ENCODE measurements at places on chromosomes 13 and 19. TPM values are rescaled to one million over a fixed set of nuclear protein-coding genes. Genes with fewer than 3 reads are reported as not detected.

The EPSTI1 gene
- 19.8 TPM for total RNA-seq

The PRSS57 gene
- total RNA-seq, result not detected

The JSRP1 gene
- total RNA-seq, result 0.81 TPM

The PABPC3 gene
- 1.3 TPM for total RNA-seq

The CARS2 gene
- total RNA-seq, result 44.2 TPM

The SACS gene
- total RNA-seq, result 26.1 TPM

The PSG1 gene
- not detected for total RNA-seq

The ZNF724 gene
- total RNA-seq, result 12.9 TPM

The PSG7 gene
- total RNA-seq, result not detected

The POLD1 gene
- 224 TPM for total RNA-seq

The KLK12 gene
- total RNA-seq, result not detected

The ZNF285 gene
- total RNA-seq, result 0.67 TPM

The APOC4 gene
- total RNA-seq, result not detected

The ZNF586 gene
- total RNA-seq, result 14.9 TPM

The DDA1 gene
- total RNA-seq, result 28.6 TPM

The FFAR1 gene
- not detected for total RNA-seq

The ADGRE2 gene
- 0.45 TPM for total RNA-seq

GRCh38 chr13:73880365-73880764 lies 253.8 kb downstream of the KLF12 start:
- no peak for DNase-seq

- DNase-seq, result peak; percentile 63
These were observed 31.4 kb upstream of the MTIF3 start for GRCh38 chr13:27481766-27482165.

DNA sequence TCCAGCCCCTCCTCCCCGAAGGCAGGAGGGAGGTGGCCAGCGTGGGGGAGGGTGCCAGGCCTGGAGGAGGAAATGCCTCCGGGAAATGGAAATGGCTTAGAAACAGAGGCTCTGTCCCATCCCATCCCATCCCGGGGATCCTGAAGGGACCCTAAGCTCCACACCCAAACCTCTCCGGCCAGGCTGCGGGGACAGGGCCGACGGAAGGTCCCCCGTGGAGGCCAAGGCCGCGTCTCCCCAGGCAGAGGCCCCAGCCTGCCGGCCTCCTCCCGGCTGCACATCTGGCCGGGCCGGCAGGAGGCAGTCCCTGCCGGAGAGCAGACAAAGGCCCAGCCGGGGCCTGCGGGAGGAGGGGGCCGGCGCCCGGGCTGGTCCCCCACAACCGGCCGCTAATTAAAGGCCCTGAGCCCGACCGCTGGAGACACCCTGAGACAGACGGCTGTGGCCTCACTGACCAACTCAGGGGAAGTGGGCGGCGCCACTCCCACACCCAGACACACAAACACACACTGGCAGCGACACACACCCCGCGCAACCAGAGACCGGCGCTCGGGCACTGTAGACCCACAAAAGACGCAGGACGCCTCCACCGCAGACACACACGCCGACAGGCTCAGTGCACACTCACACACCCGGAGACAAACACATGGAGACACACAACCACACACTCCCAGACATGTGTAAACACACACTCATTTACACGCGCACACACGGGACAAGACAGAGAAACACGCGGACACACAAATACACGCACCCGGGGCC lies 1.1 kb downstream of the ADAMTS10 start:
- DNase-seq, result peak; percentile 35

GRCh38 chr19:6021878-6022569 lies 44.1 kb upstream of the RANBP3 start:
- peak; percentile 93 for DNase-seq

GRCh38 chr19:45171211-45171623 lies 6.8 kb downstream of the TRAPPC6A start:
- DNase-seq, result peak; percentile 87

DNA sequence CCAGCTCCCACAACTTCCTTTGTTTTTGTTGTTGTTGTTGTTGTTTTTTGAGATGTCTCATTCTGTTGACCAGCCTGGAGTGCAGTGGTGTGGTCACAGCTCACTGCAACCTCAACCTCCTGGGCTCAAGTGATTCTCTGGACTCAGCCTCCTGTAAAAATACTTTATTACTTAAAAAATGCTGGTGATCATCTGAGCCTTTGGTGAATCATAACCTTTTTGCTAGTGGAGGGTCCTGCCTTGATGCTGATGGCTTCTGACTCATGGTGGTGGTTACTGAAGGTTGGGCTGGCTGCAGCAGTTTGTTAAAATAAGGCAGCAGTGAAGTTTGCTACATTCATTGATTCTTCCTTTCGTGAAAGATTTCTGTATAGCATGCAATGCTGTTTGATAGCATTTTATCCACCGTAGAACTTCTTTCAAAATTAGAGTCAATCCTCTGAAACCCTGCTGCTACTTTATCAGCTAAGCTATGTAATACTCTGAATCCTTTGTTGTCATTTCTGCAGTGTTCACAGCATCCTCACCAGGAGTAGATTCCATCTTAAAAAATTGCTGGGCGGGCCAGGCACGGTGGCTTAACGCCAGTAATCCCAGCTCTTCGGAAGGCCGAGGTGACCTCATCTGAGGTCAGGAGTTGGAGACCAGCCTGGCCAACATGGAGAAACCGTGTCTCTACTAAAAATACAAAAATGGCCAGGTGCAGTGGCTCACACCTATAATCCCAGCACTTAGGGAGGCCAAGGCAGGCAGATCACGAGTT lies 18.0 kb downstream of the ARHGAP35 start:
- no peak for DNase-seq

GRCh38 chr13:33932769-33933406 lies 114.9 kb downstream of the RFC3 start:
- no peak for DNase-seq

- DNase-seq, result no peak
These were observed 1101.4 kb downstream of the PCDH9 start for GRCh38 chr13:66128692-66129269.

GRCh38 chr13:46396341-46396740 lies 9.3 kb upstream of the RUBCNL start:
- DNase-seq, result no peak

GRCh38 chr19:34193439-34193838 lies 21.1 kb downstream of the LSM14A start:
- no peak for DNase-seq

DNA sequence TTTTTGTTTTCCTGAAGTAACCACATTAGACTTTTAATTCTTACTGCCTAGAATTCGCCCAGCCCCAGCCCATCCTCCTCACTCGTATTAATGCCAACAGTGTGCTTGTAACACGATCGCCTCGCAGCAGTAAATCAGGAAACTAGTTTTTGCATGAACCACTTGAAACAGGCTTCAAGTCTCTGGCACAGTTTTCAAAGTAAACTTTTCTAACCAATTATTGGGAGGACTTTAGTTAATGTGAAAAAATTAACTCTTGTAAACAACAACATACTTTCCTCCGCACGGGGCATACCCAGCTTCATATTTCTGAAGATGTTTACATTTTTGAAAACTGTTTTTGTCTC lies 39.2 kb downstream of the TNFRSF19 start:
- no peak for DNase-seq

GRCh38 chr19:43518051-43518450 lies 8.9 kb downstream of the ETHE1 start:
- DNase-seq, result no peak

- DNase-seq, result peak; percentile 18
These were observed 131.5 kb downstream of the SHISA2 start for GRCh38 chr13:25920277-25920676.

DNA sequence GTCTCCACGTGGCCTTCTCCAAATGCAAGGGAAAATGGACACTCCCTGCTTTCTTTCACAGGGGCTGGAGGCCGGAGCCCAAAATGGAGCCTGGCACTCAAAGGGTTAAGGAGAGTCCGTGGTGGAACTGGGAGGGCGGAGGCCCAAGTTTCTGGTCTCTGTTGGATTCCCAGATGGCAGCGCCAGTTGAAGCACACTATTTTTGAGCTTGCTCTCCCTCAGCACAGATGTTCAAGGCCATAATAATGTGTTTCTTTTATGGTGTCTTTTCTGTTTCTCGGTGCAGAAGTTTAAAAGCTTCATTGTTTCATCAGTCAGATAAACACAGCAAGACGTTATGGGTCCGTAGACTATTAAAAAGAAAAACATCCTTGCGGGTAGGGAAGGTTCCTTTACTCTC lies 67.6 kb downstream of the TNFRSF19 start:
- DNase-seq, result no peak

- DNase-seq, result peak; percentile 72
These were observed 4.5 kb downstream of the FGF9 start for GRCh38 chr13:21675095-21675991.

DNA sequence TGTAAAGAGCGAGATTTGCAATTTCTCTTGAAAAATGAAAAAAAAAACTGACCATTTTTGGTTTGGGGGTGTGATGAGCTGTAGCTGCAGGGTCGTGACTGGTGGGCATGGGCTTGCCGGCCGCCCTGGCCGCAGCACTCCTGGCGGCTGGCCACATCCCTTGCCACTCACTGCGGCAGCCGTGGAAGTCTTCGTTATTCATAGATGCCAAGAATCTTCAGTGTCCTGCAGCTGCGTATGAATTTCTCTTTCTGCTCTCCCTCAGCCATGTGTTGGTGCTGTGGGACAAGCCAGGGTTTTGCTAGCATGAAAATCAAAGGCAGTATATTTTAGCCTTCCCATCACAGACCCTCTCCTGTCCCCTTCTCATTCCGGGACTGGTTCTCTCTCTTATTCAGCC lies 151.7 kb upstream of the TSHZ3 start:
- DNase-seq, result no peak

DNA sequence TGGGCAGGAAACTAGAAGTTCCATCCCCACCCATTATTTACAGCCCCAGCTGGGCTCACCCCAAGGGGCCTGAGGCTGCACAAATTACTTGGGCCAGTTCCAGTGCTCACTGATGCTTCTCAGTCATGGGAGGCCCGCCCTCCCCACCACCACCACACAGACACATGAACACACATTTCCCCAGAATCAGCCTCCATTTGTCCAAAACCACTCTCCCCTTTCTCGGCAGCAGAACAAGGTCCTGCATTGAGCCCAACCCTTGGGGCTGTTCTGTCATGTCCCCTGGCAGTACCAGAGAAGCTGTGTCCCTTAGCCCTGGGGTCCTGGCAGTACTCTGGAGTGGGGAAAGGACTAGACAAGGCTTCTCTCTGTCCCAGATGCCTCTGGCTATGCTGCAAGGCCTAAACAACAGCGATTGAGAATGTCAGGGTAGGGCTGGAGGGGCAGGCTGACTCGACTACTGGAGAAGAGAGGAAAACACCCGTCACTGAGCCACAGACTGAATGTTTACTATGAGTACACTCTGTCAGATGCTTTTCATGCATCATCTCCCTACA lies 21.8 kb downstream of the SAMD4B start:
- DNase-seq, result no peak

GRCh38 chr13:104086210-104086609 lies 1020.0 kb upstream of the SLC10A2 start:
- no peak for DNase-seq

DNA sequence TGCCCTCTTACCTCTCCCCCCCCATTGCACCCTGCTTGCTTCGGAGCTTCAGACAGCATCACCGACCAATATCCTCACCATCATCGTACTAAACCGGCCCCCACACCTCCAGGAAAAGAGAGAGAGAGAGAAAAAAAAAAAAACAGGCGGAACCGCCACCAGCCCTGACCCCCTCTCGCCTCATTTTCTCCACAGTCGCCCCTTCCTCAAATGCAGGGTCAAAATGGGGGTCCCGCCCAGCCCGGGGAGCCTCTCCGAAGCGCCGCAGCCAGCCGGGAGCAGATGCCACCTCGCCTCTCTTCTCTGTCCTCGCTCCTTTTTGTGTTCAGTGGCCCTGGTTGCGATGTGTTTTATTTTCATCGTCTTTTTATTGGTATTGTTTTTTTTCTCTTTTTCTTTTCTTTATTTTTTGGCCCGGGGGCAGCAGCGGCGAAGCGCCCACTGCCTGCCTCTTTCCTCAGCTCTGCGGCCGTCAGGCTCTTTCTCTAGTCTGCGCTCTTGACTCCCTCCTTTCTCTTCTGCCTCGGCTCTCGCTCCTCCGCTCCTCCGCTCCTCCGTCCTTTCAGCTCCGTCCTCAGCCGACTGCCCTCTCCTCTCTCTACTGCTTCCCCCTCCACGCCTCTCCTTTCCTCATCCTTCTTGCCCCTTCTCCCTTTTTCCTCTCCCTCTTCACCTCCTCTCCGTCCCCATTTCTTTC lies 41.4 kb downstream of the DEDD2 start:
- peak; percentile 10 for DNase-seq

- DNase-seq, result no peak
These were observed 1.3 kb upstream of the AXL start for GRCh38 chr19:41217741-41218140.

- no peak for DNase-seq
These were observed 42.0 kb downstream of the KLF2 start for GRCh38 chr19:16366433-16367260.

GRCh38 chr19:51729781-51730180 lies 6.0 kb upstream of the HAS1 start:
- no peak for DNase-seq

DNA sequence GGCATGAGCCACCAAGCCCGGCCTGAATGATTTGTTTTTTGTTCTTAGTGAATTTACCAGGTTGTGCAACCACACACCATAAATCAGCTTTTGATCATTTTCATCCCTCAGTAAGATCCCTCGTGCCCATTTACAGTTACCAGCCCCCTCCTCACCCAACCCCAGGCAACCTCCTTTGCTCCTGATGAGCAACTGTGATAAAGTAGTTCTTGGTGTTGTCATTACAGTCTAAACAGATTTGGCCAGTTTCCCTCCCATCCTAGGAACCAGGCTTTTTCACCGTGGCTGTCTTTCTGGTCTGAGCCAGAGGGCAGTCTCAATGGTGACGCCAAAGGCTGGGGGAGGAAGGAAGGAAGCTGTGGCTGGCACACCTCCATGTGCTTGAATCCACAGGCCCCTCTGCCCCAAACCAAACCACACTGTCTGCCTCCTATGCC lies 61.2 kb upstream of the WDFY2 start:
- peak; percentile 12 for DNase-seq

DNA sequence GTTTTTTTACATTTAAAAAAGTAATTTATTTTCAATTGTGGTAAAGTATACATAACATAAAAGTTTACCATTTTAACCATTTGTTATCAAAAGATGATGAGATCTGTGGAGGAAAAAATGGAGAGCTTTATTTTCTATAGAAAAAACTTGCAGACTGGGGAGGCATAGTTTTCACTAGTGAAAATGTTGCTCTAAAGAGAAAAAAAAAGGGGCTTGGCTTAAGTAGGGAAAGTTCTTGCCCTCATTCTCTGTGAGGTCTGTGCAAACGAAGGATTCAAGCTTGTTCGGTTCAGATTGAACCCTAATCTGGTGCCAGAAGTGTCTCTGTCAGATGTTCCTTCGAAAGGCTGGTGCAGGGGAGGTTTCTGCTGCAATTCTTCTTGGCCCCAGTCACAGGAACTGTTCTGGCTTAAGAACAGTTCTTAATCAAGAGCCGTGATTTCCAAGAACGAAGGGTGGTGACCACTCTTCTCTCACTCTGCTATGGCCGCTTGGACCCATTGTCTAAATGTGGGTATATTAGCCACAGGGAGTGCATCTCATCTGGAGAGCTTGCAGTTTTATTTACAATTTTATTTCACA lies 42.1 kb downstream of the PCCA start:
- DNase-seq, result no peak

- peak; percentile 77 for DNase-seq
These were observed 84.0 kb downstream of the MZT1 start for GRCh38 chr13:72643311-72643989.

Data from activated naive CD4-positive, alpha-beta T cell treated with anti-CD3 and anti-CD28 coated beads for 36 hours (primary cell).